ENCODE measurements at places on chromosomes 16 and 17. TPM values are rescaled to one million over a fixed set of nuclear protein-coding genes. Genes with fewer than 3 reads are reported as not detected.

Gene CDIPT
- 85.3 TPM for total RNA-seq

Gene METTL23
- 23.4 TPM for total RNA-seq

Gene TUBG2
- total RNA-seq, result 4.4 TPM

DNA sequence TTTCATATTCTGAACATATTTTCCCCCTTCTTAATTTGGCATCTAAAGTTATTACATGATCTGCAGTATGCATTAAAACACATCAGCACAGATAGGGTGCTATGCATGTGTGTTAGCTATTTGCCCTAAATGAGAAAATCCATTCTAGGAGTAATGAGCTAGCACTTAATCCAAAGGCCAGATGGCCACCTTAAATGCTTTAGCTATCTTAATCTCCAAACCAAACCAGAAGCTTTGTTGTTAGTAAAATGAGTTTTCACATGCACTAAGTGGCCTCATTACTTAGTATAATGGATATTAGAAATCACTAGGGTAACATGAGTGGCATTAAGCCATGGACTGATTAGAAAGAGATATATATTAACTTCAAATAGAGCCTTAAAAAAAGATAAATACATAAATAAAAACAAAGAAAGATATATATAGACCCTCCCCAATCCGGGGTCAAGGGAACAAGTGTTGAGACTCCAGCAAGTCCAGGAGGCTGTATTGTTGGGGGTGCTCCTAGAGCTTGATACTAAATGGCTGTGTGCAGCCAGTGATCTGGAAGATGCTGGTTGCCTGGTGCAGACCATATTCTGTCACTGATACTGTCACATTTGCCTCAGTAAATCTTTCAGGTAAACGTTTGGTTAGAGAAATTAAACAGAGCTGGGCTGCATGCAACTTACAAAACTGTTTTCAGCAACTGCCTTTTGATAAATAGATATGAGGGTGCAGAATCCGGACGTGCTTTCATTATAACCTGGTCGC is 67.3 kb downstream of the MYH10 start:
- no peak for DNase-seq

DNA sequence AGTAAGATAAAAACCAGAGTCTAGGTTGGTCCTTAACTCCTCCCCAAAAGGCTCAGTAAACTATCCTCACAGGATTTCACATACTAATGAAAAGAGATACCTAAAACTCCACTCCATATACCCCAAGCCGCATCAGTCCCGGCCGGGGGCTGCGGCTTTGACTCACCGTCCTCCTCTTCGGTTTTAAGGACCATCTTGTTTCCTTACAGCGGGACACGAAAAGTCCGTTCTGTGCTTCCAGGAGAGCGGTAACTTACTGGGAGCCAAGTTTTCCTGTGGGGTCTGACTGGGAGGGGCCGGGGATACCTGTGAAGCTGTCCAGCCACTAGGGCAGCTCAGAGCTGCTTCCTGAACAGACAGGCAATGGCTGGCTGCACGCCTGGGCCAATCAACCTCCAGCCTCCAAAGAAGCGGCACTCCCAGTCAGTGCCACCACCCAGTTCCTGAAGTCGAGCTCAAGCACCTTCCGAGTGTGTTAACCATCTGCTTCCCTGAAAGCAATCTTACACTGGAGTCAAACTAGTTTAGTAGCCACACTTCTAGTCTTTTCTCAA is 45.5 kb downstream of the CYTH1 start:
- DNase-seq, result peak; percentile 89

DNA sequence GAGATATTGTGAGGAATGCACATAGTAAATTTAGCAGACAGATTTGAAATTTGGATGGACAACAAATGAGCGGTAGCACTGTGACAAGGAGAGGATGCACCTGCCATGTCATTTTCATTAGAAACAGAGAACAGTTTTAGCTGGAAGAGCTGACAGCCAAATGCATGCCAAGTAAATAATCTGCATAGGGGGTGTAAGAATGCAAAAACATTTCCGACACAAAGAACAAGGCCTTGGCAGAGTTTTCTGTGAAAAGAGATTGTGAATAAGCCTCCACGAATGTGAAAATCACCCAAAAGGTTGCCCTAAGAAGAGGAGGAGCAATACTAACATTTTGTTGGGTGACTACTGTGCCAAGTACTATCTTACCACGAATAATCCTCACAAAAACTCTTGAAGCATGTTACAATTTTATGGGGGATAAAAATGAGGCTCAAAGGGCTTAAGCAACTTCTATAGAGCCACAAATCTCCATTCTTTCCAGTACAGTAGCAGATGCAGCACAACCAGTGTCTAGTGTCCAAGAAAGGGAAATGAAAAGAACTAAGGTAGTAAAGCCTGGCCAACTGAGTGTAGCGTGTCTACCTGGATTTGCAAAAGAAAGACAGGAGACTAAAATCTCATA is 28.3 kb downstream of the TMEM100 start:
- DNase-seq, result no peak

GRCh38 chr16:1985466-1986150 is 1.6 kb downstream of the GFER start:
- peak; percentile 82 for DNase-seq

DNA sequence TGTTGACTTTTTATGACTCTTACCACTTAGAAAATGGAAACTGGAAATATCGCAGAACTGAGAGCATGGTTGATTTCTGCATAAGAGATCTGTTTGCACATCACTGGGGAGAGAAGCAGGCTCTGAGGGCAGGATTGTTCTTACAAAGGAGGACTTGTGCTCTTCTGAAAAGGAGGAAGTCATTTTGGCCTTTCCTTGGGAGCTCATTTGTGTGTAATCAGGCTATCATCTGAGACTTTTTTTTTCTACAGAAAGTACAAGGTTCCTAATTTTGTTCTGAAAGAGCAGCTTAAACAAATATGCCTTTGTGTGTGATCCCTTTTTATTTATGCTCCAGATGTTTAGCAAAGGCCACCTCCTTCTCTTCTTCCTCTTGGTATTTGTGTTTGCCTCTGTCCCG is 145.7 kb upstream of the CACNG5 start:
- no peak for DNase-seq

DNA sequence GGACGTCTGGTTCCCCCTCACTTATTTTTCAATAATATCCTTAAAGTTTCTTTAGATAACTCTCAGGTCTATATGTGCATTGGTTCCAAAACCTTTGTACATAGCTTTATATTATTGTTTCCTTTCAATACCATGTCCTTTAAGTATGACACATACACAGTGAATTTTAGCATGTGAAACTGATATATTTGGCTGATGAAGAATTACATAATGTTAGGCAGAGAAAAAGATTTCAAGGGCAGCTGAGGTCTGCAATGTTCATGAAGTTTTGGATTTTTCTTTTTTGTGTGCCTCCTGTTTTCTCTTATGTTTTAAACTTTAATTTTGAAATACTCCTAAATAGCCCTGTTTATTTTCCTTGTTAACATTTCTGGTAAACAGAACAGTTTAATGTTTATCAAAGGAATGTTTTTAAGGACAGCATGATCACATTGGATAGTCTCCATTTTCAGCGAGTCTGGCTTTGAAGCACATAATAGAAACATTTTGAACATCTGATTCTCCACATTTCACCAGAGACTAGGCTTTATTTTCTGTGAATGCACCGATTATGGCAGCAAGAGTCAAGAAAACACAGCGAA is 32.9 kb upstream of the FBXO47 start:
- DNase-seq, result no peak

DNA sequence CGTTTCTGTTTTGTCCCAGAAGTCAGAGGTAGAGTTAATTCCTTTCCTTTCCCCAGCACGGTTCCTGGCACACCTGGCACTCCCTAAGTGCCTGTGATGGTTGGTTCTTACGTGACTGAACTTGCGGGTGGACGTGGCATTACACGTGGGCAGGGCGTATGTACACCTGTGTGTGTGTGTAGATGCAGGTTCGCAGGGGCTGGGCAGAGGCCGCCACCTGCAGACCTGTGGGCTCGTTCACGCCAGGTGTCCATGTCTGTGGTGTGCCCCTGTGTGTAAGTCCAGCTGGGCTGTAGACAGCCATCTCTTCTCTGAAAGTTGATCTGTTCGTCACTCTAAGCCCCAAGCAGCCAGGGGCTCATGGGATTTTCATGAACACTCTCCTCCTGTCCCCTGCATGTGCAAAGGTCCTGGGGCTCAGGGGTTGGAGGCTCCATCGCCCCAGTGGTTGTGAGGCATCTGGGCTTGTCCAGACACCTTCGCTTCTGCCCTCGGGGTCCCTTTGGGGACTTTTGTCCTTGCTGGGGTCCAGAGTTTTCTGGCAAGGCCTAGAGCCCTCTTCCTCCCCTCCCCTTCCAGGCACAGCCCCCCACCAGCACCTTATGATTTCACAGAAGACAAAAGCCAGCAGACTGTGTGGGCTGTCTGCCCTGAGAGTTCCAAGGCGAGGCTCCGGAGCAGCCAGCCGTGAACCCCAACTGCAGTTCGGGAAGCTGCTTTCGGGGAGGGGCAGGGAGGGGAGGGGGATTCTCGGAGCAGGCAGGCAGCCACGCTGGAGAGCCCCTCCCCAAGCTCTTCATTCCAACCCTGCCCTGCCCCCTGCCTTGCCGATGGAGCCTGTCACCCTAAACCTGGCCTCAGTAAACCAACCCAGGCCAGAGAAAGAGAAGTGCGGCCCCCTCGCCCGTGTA is 5.4 kb upstream of the FSCN2 start:
- no peak for DNase-seq

DNA sequence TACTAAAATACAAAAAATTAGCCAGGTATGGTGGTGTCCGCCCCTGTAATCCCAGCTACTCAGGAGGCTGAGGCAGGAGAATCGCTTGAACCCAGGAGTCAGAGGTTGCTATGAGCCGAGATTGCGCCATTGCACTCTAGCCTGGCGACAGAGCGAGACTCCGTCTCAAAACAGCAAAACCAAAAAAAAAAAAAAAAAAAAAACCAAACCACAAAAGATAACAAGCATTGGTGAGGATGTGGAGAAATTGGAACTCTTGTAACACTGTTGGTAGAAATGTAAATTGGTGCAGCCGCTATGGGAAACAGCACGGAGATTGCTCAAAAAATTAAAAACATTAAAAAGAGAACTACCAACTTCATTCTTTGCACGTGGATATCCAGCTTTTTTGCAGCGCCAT is 119.4 kb downstream of the OR1D5 start:
- DNase-seq, result no peak

- no peak for DNase-seq
Measured at GRCh38 chr16:69669577-69669976, 56.8 kb downstream of the NQO1 start.

GRCh38 chr16:6888531-6888930 is 444.1 kb upstream of the RBFOX1 start:
- DNase-seq, result no peak

DNA sequence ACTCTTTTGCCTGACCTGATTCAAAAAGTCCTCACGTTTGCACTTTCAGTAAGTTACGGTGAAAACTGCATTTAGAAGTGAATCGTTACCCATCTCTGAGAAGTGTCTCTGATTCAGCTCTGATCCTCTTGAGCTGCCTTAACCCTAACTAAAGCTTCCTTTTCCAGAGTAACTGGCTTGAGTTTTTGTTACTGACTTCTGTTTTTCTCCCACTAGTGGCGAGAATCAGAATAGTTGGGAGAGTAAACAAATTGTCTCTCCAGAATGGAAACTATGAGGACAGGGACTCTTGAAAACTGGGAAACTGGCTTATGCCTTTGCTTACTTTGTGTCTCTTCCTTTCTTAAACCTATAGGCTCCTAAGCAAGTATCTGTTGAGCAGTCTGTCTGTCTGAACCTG is 31.3 kb upstream of the KPNB1 start:
- DNase-seq, result no peak

DNA sequence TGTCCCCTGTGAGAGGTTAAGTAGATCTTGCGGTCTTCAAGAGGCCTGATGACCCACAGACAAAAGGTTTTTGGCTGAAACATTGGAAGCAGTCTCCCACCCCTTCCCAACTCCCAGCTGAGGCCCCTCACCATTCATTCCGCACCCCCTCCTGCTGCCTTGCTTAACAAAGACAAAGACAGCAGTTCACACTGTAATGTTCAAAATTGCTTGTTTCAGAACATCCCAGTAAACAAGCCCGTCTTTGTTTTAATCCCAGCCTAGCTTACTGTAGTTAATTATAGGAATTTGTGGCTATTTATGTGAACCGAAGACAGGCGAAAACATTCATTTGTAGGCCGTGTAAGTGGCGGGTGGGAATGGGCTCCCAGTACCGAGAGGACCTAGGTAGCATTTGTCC is 55.7 kb downstream of the IRX5 start:
- DNase-seq, result no peak

All from left colon (tissue), 2 donors.